Stomach (tissue), 19 donors: ENCODE measurements at places on chromosomes 16 and 17. TPM values are rescaled to one million over a fixed set of nuclear protein-coding genes. Genes with fewer than 3 reads are reported as not detected.
A peak's percentile ranks its signal among the peaks of the same experiment; 100 is the strongest.

DNA sequence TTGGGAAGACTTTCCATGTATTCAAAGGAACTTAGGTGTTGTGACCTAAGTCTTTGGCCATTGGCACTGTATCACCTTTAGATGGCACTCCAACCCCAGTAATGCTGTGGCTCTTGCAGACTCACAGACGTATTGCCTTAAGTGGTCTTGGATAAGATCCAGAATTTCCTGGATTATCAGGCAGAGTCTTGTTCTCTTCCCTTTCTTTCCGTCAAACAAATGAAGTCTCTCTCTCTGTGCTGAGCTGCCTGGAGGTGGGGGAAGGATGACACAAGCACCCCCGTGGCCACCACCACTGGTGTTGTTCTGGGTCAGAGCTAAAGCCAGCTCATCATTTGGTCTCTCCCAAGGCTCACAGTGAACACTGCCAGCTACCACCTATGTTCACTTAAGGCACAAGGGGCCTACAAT is 789.9 kb upstream of the KIF2B start:
- H3K27me3 ChIP-seq: no peaks in the 10 kb centered on the region
- H3K4me3 ChIP-seq: no peak overlapping the region
- H3K4me1 ChIP-seq: no peaks in the 10 kb centered on the region
- peak; percentile 90 for DNase-seq
- H3K36me3 ChIP-seq: no peaks in the 10 kb centered on the region
- no peak overlapping the region for H3K27ac ChIP-seq

DNA sequence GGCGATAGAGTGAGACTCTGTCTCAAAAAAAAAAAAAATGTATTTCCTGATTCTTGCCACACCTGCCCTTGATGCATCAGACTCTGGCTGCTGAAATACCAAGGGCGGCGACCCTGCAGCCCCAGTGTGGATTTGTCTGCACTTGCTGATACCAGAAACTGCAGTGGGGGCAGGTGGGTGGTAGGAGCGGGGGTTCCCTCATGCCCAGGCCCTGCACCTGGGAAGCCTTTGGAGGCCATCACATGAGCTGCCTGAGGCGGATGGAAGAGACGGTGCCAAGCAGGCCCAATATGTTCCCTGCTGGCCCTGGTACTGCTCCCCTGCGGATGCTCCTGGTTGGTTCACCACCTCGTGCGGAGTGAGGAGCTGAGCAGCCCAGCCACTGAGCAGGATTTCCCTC is 50.6 kb downstream of the MARF1 start:
- no peak overlapping the region for H3K27ac ChIP-seq
- H3K36me3 ChIP-seq: peaks cover 50% of the 10 kb centered on the region
- no peak overlapping the region for H3K4me3 ChIP-seq

- no peak overlapping the region for H3K4me3 ChIP-seq
- peak overlapping the region; percentile 2 for H3K27ac ChIP-seq
- no peaks in the 10 kb centered on the region for H3K4me1 ChIP-seq
- no peaks in the 10 kb centered on the region for H3K27me3 ChIP-seq
- DNase-seq: no peak
Observed at GRCh38 chr16:10541366-10541765, 39.0 kb downstream of the EMP2 start.

- H3K4me1 ChIP-seq: no peaks in the 10 kb centered on the region
- no peak for DNase-seq
- peaks cover 4% of the 10 kb centered on the region for H3K27me3 ChIP-seq
- H3K27ac ChIP-seq: no peak overlapping the region
- H3K4me3 ChIP-seq: no peak overlapping the region
Observed at GRCh38 chr16:50448522-50448921, 79.7 kb upstream of the BRD7 start.

- H3K36me3 ChIP-seq: no peaks in the 10 kb centered on the region
- H3K4me3 ChIP-seq: no peak overlapping the region
- no peak for DNase-seq
Observed at GRCh38 chr17:68602289-68602688, 1.1 kb upstream of the FAM20A start.

Gene SCN4A
- total RNA-seq: not detected

DNA sequence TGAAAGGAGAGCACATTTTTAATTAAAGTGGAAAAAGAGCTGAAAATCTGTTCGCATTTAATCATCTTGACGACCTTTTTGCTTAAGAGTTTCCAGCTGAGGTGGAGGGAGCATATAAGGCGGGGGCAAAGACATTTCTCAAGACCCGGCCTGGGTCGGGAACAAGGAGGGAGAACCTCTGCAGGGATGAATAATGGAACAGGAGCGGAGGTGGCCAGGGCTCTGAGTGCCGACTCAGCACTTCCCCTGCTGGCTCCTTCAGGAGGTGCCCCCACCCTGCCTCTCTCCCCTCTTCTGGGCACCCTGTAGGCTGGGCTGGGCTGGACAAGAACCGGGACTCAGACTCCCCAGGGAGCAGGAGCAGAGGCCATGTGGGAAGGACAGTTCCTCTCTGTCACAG is 7.9 kb upstream of the NGFR start:
- H3K4me1 ChIP-seq: peaks cover 4% of the 10 kb centered on the region
- H3K27me3 ChIP-seq: peaks cover 30% of the 10 kb centered on the region
- H3K27ac ChIP-seq: no peak overlapping the region

Gene PSMD3
- 140 TPM for total RNA-seq

Gene MPV17L
- 0.58 TPM for total RNA-seq

DNA sequence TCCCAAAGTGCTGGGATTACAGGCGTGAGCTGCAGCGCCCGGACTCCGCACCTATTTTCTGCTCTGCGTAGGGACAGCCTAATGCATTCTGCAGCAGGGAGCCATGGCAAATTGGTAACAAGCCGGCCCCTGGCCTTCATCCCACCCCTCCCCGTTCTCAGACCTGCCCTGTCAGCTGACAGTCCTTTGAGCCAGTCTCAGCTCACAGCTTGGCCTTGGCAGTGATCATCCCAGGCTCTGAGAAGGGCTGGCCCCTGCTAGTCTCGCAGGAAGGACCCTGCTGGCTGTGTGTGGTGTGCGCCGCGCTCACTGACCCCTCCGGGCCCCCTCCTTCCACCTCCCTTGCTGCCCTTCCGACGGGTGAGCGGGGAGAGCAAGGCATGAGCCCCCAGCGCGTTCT is 10.3 kb upstream of the NPTX1 start:
- DNase-seq: no peak
- no peaks in the 10 kb centered on the region for H3K36me3 ChIP-seq
- no peak overlapping the region for H3K27ac ChIP-seq
- peaks cover 80% of the 10 kb centered on the region for H3K27me3 ChIP-seq
- H3K4me1 ChIP-seq: no peaks in the 10 kb centered on the region

Gene AATK
- 10.9 TPM for total RNA-seq

Gene FN3K
- 16.5 TPM for total RNA-seq

DNA sequence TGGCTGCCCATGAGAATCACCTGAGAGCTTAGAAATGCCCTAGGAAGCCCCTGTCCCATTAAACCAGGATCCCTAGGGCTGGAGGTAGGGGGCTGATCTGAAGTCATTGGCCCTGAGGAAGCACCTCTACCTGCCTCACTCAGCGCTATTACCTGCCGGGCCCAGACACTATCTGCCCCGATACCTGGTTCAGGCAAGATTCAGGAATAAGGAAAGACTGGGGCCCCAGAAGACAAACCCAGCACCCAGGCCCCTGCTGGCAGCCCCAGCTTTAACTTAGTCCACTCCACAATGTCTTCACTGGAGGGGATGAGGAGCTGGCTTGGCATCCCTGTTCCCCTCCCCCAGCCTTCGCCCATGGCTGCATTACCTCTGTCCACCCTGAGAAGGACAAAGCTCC is 126.3 kb downstream of the GAS7 start:
- no peak overlapping the region for H3K27ac ChIP-seq
- H3K27me3 ChIP-seq: no peaks in the 10 kb centered on the region
- no peaks in the 10 kb centered on the region for H3K4me1 ChIP-seq

Gene TBC1D3L
- 3.5 TPM for total RNA-seq

- no peaks in the 10 kb centered on the region for H3K36me3 ChIP-seq
- no peaks in the 10 kb centered on the region for H3K4me1 ChIP-seq
- no peak overlapping the region for H3K27ac ChIP-seq
- peaks cover 17% of the 10 kb centered on the region for H3K27me3 ChIP-seq
- DNase-seq: no peak
Observed at GRCh38 chr17:74182041-74182723, 21.3 kb upstream of the RPL38 start.

DNA sequence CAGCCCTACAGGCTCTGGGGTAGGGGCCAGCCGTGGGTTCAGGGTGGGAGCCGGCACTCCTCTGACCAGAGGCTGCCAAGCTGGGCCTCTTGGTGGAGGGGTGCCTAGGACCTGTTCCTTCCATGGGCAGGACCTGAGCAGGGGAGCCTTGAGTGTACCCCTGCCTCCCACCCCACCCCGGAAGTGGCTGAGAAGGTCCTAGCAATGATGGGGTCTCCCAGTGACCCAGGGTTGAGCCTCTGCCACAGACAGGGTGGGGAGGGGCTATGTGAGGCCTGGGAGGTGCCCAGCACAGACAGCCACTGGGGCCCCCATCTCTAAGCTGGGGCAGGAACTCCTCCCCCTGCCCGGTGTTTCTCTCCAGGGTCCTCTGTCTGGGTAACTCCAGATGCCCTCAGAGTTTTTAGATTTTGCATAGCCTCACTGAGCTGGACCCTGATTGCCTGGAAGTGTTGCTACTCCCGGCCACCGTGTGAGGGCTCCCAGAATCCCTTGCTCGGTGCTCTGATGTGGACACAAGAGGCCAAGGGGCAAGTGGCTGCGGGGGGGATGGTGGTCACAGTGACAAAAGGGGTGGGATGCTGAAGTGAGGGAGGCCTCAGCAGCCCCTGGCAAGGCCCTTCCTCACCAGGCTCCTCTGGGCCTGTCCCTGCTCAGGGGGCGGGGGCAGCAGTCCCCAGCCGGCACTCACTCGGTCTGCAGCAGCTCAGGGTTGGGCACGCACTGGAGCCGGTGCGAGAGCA is 6.4 kb upstream of the MTSS2 start:
- peak; percentile 53 for DNase-seq
- H3K4me1 ChIP-seq: peaks cover 100% of the 10 kb centered on the region
- peak overlapping the region; percentile 83 for H3K27ac ChIP-seq
- H3K4me3 ChIP-seq: no peak overlapping the region

Gene ARHGAP23
- total RNA-seq: 23.9 TPM

DNA sequence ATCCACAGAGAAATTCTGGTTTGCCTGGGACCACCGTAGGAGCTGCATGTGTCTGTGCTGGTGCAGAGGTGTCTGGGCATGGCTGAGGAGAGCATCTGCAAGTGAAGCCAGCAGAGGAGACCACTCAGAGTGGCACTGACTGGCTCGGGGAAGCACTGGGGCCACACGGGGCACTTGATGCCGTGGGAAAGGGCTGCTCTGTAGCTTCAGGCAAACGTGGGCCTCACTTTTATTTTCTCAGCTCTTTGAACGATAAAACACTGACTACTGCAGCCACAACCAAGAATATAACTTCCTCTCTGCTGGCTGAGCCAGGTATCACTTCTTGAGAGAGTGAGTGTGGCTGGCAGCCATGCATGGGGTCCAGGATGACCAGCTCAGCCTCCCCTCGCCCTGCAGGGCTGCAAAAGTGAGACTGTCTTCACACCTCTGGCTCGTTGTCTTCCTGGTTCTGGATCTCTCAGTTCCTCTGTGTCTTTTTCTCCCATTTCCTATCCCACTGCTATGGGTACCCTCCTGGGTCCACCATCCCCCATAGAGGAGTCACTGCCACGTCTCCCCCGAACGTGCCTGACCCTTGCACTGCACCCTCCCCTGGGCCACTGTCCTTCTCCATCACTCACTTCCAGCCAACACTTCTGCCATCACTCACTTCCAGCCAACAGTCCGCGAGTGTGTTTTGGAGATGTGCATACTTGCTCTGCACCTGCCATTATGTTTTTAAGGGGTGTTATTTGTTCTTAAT is 201.4 kb upstream of the CHMP6 start:
- DNase-seq: no peak
- H3K4me1 ChIP-seq: peaks cover 17% of the 10 kb centered on the region
- H3K27me3 ChIP-seq: no peaks in the 10 kb centered on the region
- no peak overlapping the region for H3K4me3 ChIP-seq
- no peaks in the 10 kb centered on the region for H3K36me3 ChIP-seq

Gene PERCC1
- 2.0 TPM for total RNA-seq

Gene MT1A
- not detected for total RNA-seq

Gene CCL17
- not detected for total RNA-seq

DNA sequence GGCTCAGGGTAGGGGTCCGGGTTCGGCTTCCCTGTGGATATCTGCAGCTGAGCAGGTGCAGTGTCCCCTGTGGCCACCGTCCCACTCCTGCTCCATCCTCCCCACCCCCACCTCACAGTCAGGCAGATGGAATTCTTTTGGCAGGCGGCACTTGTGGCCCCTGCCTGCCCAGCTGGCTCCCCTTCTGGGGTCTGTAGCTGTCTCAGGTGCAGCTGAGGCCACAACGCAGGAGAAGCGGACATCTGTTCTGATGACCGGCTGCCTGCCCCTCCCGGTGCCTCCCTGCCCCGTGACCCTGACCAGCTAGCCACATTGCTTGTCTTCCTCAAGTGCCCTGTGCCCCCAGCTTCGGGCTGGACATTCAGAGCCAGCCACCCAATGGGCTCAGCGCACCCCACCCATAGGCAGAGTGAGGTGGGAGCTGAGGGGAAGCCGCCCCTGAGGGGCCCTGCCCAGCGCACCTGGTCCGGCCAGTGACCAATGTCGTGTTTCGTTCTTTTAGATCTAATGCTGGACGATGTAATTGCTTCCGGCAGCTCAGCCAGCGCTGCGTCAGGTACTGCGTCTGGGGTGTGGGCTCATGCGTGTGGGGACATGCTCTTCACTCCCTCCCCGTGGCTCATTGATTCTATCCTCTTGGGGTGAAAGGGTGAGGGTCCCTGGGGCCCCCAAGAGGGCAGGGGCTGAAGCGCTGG is 25.2 kb upstream of the ABCC3 start:
- H3K4me1 ChIP-seq: no peaks in the 10 kb centered on the region
- no peaks in the 10 kb centered on the region for H3K27me3 ChIP-seq
- no peaks in the 10 kb centered on the region for H3K36me3 ChIP-seq
- no peak overlapping the region for H3K27ac ChIP-seq
- no peak for DNase-seq
- no peak overlapping the region for H3K4me3 ChIP-seq

Gene MED1
- 19.7 TPM for total RNA-seq

- DNase-seq: no peak
- H3K27ac ChIP-seq: no peak overlapping the region
- no peaks in the 10 kb centered on the region for H3K27me3 ChIP-seq
- no peak overlapping the region for H3K4me3 ChIP-seq
- no peaks in the 10 kb centered on the region for H3K36me3 ChIP-seq
- H3K4me1 ChIP-seq: no peaks in the 10 kb centered on the region
Observed at GRCh38 chr17:61508912-61509311, 56.7 kb downstream of the TBX4 start.

Gene KIF2B
- not detected for total RNA-seq

- DNase-seq: no peak
- no peaks in the 10 kb centered on the region for H3K27me3 ChIP-seq
- no peaks in the 10 kb centered on the region for H3K36me3 ChIP-seq
- no peak overlapping the region for H3K4me3 ChIP-seq
- no peak overlapping the region for H3K27ac ChIP-seq
- no peaks in the 10 kb centered on the region for H3K4me1 ChIP-seq
Observed at GRCh38 chr16:26651464-26651863, 415.3 kb upstream of the C16orf82 start.

DNA sequence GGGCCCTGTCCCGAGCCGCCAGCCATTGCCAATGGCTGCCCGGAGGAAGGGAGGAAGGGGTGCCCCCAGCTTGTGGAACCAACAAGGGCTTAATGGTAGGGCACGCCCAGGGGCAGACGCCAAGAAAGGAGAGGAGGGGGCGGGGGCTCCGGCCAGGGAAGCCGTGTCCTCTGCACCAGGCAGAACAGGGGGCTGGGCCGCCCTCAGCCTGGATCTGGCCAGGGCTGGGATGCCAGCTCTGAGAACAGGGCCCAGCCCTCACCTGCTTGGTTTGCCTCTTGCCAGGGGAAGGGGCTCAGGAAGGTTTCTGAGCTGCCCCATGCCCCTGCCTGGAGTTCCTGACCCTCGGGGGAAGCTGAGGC is 35.8 kb upstream of the SLC38A10 start:
- H3K27me3 ChIP-seq: peaks cover 21% of the 10 kb centered on the region
- DNase-seq: no peak
- no peak overlapping the region for H3K4me3 ChIP-seq
- H3K36me3 ChIP-seq: no peaks in the 10 kb centered on the region
- H3K4me1 ChIP-seq: peaks cover 23% of the 10 kb centered on the region

Gene RHOT2
- total RNA-seq: 574 TPM
